ENCODE measurements at places on chromosomes 3 and 15. TPM values are rescaled to one million over a fixed set of nuclear protein-coding genes. Genes with fewer than 3 reads are reported as not detected.

The ANKRD63 gene
- total RNA-seq, result 0.67 TPM

The TKT gene
- total RNA-seq, result 1,392 TPM

The KNL1 gene
- 3.8 TPM for total RNA-seq

The ZMYND10 gene
- total RNA-seq, result 1.5 TPM

The DAZL gene
- total RNA-seq, result not detected

The RASL12 gene
- total RNA-seq, result 0.15 TPM

The CPLX3 gene
- total RNA-seq, result 0.07 TPM

The SKOR1 gene
- total RNA-seq, result 0.06 TPM

The ANKRD34C gene
- total RNA-seq, result not detected

The HGD gene
- total RNA-seq, result 19.2 TPM

The RAD54L2 gene
- 3.7 TPM for total RNA-seq

The CCDC54 gene
- not detected for total RNA-seq

The LIPH gene
- 7.5 TPM for total RNA-seq

The SLC38A3 gene
- 0.20 TPM for total RNA-seq

The NGLY1 gene
- total RNA-seq, result 19.6 TPM

The IL17RE gene
- total RNA-seq, result 1.1 TPM

The AADAC gene
- total RNA-seq, result 16.3 TPM
